Gastrocnemius medialis (tissue), 4 donors: ENCODE measurements at places on chromosomes 1 and 21. TPM values are rescaled to one million over a fixed set of nuclear protein-coding genes. Genes with fewer than 3 reads are reported as not detected.

The DENND2D gene
- 0.19 TPM for total RNA-seq

The PTGFR gene
- 1.7 TPM for total RNA-seq

The ZNF683 gene
- not detected for total RNA-seq

The ATF3 gene
- total RNA-seq = 7.4 TPM

The RPTN gene
- not detected for total RNA-seq

The MYBPH gene
- 260 TPM for total RNA-seq

The NID1 gene
- 79.0 TPM for total RNA-seq
